ENCODE measurements at places on chromosomes 2 and 18.

GRCh38 chr18:59941331-59941730 is 41.5 kb downstream of the PMAIP1 start:
- no peak for DNase-seq

- no peak for DNase-seq
Observed at GRCh38 chr2:218035463-218036100, 32.8 kb upstream of the TNS1 start.

- no peak for DNase-seq
Observed at GRCh38 chr2:200028998-200029397, 73.6 kb downstream of the MAIP1 start.

DNA sequence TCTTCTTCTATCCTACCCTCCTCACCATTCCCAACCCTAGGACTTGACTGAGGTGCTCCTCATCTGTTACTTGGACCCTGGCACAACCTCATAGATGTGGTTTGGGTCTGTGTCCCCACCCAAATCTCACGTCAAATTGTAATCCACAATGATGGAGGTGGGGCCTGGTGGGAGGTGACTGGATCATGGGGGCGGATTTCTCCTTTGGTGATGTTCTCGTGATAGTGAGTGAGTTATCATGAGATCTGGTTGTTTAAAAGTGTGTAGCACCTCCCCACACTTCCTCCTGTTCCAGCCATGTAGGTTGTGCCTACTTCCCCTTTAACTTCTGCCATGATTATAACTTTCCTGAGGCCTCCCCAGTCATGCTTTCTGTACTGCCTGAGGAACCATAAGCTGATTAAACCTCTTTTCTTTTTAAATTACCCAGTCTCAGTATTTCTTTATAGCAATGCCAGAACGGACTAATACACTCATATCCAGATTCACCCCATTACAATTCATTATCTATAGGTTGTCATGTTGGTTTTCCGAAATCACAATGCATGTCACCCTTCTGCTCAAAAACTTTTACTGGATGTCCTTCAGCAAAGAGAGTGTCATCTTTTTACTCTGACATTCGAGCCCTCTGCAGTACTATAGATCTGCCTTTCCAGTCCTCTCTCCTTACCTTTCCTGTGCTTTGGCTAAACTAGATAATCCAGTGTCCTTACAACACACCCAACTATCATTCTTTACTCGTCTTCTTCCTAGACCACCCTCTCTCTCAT is 45.7 kb downstream of the APOB start:
- DNase-seq, result no peak

- DNase-seq, result no peak
Observed at GRCh38 chr2:120626566-120626965, 109.1 kb upstream of the GLI2 start.

DNA sequence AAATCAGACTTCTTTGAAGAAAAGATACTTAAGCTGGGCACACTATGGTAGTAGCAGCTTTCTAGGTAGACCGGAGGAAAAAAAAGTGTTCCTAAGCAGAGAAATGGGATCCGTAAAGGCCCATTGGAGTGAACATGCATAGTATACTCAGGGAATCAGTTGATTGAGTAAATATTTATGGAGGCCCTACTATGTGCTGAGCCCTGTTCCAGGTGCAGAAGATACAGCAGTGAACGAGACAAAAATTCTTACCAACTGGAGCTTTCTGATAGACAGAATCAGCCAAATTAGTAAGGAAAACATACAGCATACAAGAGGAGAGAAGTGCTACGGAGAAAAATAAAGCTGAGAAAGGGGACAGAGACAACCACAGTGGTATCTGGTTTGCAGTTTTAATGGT is 28.1 kb downstream of the CRIM1 start:
- DNase-seq, result no peak

GRCh38 chr2:67515056-67515455 is 117.9 kb downstream of the ETAA1 start:
- DNase-seq, result no peak

DNA sequence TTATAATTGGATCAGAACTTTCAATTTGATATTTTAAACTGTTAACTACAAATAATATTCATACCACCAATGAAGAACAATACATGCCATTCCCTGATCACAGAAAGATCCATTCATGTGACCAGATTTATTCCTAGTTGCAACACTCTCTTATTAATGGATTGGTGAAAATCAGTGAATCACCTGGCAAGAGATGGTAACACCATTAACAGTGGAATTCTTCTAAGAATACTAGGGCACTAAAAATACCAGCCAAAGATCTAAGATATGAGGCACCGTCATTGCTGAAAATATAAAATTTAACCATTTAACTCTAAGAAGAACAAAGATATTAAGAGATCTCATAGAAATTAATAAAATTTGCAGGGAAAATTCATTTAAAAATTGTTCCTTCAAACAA is 58.1 kb downstream of the MAP4K3 start:
- DNase-seq, result no peak

- DNase-seq, result no peak
Observed at GRCh38 chr2:182381225-182381624, 45.6 kb downstream of the PDE1A start.

GRCh38 chr2:120319123-120319522 is 26.8 kb upstream of the INHBB start:
- no peak for DNase-seq

GRCh38 chr2:239250216-239251081 is 150.4 kb downstream of the HDAC4 start:
- DNase-seq, result no peak

- DNase-seq, result peak; percentile 32
Observed at GRCh38 chr18:42174909-42175308, 219.9 kb downstream of the PIK3C3 start.

GRCh38 chr2:2238726-2239269 is 92.3 kb downstream of the MYT1L start:
- DNase-seq, result no peak

DNA sequence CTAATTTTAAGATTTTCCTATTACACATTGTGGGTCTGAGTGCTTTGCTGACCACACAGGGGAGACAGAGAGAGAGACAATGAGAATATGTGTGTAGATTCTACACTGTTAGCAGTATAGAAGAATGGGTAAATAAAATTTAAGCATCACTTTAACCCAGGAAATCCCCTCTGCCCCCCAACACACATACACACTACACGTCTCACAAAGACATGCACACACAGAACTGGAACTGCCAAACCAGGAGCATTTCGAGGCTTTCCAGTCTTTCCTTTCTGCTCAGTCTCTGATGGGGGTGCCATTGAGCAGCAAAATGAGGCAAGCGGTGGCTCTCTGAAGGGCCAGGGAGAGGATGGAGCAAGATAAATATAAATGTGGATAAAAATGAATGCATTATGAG is 2.5 kb downstream of the MERTK start:
- DNase-seq, result no peak

GRCh38 chr2:209426432-209426831 is 2.6 kb downstream of the MAP2 start:
- DNase-seq, result no peak

DNA sequence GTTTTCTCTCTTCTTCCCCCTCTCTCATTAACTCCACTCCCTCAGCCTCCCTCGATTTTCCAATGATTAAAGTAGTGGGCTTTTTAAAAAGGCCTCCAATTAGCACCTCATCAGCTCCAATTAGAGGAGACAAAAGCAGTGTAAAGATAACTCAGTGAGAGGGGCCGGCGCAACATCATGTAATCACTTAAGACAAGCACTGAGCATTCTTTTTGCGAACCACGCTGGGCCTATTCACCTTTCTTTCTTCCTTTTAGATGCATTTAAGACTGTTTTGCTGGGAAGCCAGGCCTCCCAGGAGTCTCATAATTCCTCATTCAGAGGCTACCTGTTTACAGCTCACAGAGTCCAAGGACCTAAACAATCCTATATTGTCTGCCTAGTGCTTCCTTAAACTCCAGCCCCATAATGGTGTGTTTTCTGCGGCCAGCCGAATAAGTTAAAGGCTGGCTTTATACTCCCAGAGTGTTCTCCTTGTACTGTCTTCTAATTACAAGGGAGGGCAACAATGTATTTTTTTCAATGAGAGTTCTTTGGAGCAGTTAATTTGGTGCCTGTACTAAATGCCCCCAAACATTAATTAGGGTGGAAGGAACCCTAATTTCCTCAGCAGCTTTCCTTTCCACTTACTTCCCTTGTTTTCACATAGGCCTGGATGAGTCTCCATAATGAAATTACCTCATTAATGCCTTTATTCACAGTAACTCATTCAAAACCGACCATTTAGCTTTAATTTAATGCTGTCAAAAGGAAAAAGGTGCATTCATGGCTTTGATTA is 28.0 kb upstream of the LMAN1 start:
- peak; percentile 83 for DNase-seq

GRCh38 chr2:133986881-133987795 is 266.7 kb upstream of the MGAT5 start:
- DNase-seq, result no peak

DNA sequence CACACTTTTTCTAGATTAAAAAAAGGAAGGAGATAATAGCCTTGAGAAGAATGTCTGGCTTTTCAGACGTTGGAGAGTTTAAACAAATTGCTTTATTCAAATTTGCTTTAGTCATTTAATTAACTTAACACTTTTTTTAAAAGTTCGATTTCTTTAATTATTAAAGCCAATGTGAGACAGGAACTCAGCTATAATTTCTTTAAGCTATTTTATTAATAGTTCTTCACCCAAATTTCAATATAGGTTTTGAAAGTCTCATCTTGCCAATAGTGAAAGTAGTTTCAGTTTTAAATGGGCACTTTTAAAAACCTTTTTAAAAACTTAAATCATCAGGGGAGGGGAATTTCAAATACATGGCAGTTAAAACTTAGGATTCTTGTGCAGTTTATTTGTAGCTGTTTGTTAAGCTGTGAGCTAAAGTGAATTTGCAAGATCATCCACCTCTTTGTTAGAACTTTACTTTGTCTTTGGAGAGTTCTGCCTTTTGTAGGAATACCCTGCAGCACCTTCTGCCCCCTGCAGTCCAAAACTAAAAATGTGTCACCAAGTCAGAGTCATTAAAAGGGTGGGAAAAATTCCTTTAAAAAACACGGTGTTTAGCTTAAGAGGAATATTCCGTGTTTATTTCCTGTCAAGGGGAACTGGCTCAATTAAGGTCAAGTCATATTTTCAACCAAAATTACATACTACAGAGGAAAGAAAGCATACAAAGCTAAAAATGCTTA is 4.6 kb downstream of the TGIF1 start:
- peak; percentile 56 for DNase-seq

DNA sequence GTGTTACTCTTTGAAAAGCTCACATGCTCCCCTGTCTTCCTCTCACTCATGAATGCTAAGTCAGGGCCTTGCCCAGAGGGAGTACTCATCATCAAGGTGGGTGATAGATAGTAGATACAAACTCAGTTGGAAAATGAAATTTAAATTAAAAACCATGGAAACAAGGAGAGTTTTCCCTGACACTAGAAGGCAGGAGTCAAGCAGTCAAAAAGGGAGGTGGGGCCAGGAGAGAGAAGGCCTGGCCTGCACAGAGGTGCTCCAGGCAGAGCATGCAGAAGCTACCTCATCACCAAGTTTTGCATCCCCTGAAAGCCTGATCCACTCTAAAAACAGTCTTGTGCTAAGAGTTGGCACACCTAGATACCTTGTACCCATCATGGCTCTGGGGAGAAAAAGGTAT is 143.7 kb downstream of the MYO5B start:
- no peak for DNase-seq

- DNase-seq, result no peak
Observed at GRCh38 chr2:59000796-59001195, 759.7 kb upstream of the FANCL start.

GRCh38 chr2:230520875-230521155 is 104.8 kb downstream of the SP100 start:
- DNase-seq, result no peak

- no peak for DNase-seq
Observed at GRCh38 chr18:49597157-49597931, 35.5 kb downstream of the LIPG start.

DNA sequence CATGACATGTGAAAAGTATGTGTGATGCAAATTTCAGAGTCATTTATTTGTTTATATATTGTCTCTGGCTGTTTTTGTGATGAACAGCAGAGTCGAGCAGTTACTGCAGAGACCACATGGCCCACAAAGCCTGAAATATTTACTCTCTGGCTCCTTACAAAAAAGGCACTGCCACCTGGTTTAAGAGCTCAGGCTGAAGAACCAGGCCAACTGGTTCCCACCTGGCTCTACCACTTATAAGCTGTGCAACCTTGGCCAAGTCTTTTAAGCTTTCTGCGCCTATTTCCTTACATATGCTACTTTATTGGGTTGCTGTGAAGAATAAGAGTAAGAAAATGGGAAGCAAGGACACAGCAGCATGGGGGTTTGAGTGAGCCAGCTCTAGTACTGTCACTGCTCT is 207.6 kb downstream of the L3MBTL4 start:
- DNase-seq, result no peak

DNA sequence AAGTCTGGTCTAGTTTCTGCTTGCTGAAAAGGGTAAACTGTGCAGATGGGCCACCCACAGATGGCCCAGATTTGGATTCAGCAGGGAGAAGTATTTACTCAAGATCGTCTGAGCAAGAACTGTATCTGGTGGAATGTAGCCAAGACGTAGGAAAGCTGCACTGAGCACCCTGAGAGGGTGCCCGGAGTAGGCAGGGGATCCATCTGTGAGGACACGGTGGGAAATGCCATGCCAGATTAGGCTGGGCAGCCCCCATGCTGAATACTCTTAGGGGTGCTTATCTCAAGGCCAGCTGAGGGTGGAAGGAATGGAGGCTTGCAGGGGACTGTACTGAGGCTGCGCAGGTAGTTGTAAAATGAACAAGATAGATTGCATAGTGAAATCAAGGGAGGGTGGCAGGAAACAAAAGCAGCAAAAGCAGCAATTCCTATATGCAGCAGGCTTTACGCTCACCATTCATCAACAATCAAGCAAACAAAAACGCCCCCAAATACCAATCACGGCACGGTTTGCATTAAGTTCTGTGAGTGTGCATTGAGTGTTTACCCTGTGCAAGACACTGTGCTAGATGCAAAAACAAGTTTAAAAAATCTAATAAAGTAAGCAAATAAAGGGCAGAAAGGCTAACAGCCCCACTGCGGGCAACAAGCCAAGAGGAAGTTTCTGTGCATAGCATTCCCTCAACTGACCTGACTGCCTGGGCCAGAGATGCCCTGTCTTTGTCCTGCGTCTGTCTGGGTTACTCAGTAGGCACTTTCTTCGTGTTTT is 32.2 kb upstream of the LPIN2 start:
- no peak for DNase-seq

DNA sequence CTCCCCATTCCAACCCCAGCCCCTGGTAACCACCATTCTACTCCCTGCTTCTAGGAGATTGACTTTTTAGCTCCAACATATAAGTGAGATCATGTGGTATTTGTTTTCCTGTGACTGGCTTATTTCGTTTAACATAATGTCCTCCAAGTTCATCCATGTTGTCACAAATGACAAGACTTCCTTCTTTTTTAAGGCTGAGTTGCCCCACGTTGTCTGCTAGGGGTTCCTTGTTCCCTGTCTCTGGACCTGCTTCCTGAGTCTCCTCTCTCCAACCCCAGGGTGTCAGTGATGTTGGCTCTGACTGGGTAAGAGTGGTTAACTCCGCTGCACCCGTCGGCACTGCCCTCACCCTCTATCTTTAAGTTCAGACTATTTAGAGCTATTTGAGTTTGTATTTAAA is 175.2 kb downstream of the SH3RF3 start:
- DNase-seq, result no peak

- no peak for DNase-seq
Observed at GRCh38 chr2:171893196-171893823, 734 bp downstream of the SLC25A12 start.
